CD4-positive, alpha-beta T cell (primary cell): ENCODE measurements at places on chromosomes 13 and 19. TPM values are rescaled to one million over a fixed set of nuclear protein-coding genes. Genes with fewer than 3 reads are reported as not detected.

Gene ZNF546
- total RNA-seq, result 2.4 TPM

Gene FAM174C
- 32.0 TPM for total RNA-seq

Gene PSG6
- total RNA-seq, result not detected

- H3K4me1 ChIP-seq, result no peaks in the 10 kb centered on the region
- H3K4me3 ChIP-seq, result no peak overlapping the region
- DNase-seq, result no peak
- H3K27ac ChIP-seq, result no peak overlapping the region
- H3K27me3 ChIP-seq, result no peaks in the 10 kb centered on the region
- H3K36me3 ChIP-seq, result no peaks in the 10 kb centered on the region
These were observed 1294.3 kb upstream of the ATXN8OS start for GRCh38 chr13:68813180-68813796.
